ENCODE measurements at places on chromosomes 2 and 18. TPM values are rescaled to one million over a fixed set of nuclear protein-coding genes. Genes with fewer than 3 reads are reported as not detected.

Gene CCDC85A
- not detected for total RNA-seq

Gene FOXI3
- not detected for total RNA-seq

Gene NOTO
- total RNA-seq = not detected

Gene EGR4
- not detected for total RNA-seq

DNA sequence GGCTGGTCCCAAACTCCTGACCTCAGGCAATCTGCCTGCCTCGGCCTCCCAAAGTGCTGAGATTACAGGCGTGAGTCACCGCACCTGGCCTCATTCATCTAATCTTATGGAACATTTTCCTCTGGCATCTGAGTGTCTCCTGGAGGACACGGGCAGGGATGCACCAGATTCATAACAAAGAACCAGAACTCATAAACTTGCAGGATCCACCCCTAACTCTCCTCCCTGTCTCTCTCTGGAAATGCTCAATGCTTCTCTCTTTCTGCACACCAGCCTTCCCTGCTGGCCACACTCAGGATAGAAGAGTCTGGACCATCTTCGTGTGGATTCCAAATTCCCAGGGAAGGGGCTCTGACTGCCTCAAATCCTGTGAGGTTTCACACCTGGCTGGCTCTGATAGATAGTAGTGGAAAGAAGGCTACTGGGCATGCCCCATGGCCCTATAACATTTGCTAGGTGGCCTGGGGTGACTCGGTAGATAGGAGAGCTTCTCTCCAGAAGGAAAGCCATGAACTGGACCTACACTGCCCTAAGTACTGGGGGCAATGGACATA, 483.2 kb upstream of the GYPC start:
- no peak for DNase-seq

DNA sequence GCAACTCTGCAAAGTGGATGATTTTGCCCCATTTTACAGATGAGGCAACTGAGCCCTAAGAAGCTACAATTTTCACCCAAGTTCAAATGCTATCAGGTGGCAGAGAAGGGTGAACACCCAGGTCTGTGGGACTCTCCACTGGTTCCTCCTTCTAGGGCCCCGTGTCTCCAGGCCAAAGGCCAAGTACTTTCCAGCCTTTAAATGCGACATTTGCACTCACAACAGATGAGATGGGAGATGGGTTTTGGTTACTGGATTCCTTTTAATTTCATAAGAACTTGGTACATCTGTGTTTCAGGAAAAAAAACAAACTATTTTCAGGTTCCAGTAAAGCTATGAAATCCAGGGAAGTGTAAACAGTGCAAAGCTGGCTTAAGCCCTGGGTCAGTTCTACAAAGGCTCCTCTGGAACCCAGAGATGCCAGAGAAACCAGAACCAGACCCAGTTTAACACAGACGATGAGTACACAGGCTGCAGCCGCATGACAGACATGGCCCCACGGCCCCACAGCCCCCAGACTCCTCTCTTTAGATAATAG, 361.7 kb downstream of the ANAPC1 start:
- DNase-seq = no peak

DNA sequence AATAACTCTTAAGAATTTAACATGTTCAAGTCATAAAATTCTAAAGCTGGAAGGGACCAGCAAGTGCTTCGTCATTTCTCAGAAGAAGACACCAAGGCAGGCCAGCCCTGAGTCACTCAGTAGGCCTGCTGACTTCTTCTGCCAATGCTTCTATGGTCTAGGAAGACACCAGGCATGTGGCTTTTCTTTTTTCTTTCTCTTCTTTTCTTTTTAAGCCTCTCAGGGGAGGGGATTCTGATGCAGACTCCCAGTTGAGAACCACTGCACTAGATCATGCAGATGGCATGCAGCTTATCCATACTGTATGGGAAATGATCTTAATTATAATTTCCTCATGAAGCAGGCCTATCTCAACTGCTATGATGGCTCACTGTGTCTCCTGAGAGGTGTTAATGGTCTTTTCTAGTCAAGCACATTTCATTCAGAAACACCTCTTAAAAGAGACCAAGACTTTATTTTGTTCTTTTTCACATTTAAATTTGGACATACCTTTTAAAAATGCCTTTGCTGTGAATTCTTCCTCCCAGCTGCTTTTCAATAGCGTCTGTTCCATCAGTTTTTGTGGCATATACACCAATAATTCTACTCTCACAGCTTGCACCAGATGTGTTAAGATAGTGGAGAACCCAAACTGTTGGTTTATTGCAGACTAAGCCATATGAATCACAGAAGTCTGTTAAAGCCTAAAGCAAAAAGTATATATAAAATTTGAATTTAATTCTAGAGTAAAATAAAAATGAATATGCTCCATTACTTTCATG, 11.3 kb downstream of the KCTD18 start:
- no peak for DNase-seq

DNA sequence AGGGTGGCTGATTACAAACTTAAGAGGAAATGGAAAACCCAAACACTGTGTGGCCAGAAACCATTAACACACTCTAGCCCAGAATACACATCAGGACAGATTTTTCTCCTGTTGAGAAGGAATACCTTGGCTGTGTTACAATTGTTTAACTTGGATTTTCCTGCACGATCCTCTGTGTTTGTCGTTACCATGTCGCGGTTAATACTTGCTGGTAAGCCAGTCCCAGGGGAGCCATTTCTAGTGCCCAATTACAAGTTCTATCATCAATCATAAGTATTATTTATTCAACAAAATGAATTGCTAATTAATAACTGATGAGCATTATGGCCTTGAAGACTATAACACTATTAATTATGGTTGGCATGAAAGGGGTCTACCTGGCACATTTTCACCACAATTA, 146.8 kb downstream of the LNPK start:
- no peak for DNase-seq

- no peak for DNase-seq
Observed at GRCh38 chr2:238489896-238490295, 63.2 kb downstream of the ASB1 start.

DNA sequence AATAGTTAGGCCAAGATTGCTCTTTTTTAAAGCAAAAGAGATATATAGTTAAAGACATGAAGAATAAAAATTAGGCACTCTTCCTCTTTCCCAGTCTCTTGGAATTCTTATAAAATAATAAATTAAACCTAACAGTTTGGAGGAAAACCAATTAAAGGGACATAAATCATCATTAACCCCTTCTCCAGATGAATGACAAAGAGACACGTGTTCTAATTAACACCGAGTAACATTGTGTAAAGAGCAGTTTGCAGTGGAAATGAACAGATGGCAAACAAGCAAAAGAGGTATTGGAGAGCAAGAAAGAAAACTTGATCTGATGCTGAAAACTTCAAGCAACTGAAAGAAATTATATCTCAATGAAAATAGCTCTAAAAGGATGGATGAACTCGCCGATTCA, 48.4 kb downstream of the BCL2 start:
- DNase-seq = no peak
